Calu3 (cell line): ENCODE measurements at places on chromosomes 4 and X.

DNA sequence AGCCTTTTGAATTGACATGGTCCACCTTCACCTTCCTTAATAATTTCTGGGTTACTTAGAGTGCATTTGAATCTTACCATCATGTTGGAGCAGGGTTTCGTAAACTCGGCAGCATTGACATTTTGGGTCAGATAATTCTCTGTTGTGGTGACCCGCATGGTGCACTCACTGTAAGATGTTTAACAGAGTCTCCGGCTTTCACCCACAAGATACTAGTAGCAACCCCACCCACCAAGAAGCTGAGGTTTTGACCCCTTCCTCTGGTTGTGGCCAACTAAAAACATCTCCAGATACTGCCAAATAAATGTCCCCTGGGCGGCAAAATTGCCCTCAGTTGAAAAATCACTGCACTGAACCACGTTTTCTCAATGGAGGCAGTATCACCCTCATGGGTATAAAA lies 62.7 kb downstream of the CHST7 start:
- DNase-seq = no peak

- DNase-seq = no peak
Measured at GRCh38 chrX:110532581-110532931, 173.9 kb downstream of the RTL9 start.

DNA sequence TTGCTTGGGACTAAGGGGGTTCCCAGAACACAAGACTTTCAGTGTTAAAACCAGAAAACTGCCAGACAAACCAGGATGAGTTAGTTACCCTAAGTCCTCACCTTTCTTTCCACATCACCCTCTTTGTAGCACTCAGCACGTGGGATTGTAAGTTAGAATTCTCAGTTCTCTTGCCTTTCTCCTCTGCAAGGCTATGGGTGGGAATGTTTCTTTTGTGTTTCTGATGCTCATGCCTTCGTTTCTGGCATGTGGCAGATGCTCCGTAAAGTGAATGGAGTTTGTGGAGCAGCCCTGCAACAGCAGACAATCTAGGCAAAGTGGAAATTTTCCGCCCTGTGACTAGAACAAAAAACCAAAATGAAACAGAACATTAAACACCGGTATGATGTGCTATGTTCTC lies 64.7 kb upstream of the SPP1 start:
- no peak for DNase-seq

DNA sequence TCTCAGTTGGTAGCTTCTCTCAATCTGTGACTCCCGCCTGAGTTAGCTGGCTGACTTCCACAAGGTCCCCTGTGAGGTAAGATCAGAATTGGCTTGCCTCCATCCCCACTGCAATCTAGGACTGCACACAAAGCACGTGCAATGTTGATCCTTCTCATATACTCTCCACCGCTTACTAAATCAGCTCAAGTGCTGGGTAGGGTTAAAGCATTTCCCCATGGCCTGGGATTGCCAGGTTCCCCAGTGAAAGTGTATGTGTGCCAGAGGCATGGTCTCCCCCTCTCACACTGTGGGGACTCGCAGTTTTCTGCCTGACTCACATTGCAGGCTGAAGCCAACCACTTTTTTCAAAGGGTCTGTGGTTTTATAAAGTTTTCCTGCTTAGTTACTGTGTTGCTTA lies 886.9 kb downstream of the FAM133A start:
- no peak for DNase-seq

DNA sequence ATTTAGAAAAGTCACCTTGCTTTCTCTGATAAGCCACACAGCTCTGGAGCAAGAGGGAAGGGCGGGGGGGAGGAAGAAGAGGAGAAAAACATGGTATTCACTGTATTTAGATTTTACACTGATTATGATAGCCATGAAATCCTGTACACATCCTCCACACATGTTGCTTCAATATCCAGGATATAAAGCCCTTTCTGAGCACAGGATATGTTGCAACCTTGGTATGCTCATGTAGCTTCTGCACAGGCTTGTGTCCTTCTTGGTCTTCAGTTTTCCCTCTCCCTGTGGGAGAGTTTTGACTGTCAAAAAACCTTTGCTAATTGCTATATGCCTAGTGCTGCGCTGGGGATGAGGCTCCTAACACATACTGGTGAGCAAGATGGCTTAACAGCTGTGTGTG lies 61.9 kb upstream of the DAPP1 start:
- no peak for DNase-seq

DNA sequence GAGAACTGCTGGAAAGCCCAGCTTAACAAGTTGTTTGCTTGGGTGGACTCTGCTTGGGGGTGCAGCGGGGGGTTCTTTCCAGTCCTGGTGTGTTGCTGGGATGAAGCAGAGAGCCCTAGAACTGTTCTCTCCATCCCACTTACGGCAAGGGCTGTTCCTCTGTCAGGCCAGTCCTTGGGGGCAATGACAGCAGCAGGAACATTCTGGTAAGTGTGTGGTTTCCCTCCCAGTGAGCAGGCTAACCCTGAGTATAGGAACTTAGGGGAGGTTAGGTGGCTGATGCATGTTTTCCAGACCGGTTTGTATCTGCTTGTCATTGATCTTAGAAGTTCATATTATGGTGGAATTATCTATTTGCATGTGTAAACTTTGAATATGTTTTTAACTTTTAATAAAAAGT lies 46.9 kb upstream of the TLR2 start:
- DNase-seq = no peak

DNA sequence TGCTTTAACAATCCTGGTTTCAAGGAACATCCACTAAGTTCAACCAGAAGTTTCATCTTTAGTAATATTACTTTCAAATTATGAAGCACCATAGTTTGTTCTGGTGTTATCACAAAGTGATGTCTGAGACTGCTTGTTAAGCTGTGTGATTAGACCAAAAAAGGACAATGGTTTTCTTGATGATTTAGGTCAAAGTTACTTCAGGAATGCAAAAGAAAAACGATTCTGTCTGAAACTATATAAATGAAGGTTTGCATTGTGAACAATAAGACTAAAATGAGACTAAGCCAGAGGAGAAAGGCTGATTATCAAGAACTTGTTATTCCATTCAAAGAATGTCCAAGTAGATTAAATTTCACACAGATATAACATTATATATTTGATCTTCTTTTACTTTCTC lies 122.4 kb upstream of the ETNPPL start:
- DNase-seq = no peak

GRCh38 chr4:80367737-80368136 lies 32.2 kb downstream of the CFAP299 start:
- DNase-seq = no peak
